ENCODE measurements at places on chromosomes 6 and 20. TPM values are rescaled to one million over a fixed set of nuclear protein-coding genes. Genes with fewer than 3 reads are reported as not detected.

The WFDC2 gene
- not detected for polyA plus RNA-seq

GRCh38 chr6:156336089-156336488 lies 441.1 kb upstream of the ARID1B start:
- no peaks in the 10 kb centered on the region for H3K27me3 ChIP-seq
- no peak for DNase-seq
- H3K36me3 ChIP-seq, result no peaks in the 10 kb centered on the region
- H3K27ac ChIP-seq, result no peak overlapping the region
- H3K4me1 ChIP-seq, result no peaks in the 10 kb centered on the region

- H3K27me3 ChIP-seq, result no peaks in the 10 kb centered on the region
- H3K27ac ChIP-seq, result no peak overlapping the region
- no peak for DNase-seq
- no peak overlapping the region for H3K4me3 ChIP-seq
- no peaks in the 10 kb centered on the region for H3K36me3 ChIP-seq
Measured at GRCh38 chr6:74946961-74947360, 258.9 kb downstream of the COL12A1 start.

- H3K4me1 ChIP-seq, result no peaks in the 10 kb centered on the region
- H3K36me3 ChIP-seq, result no peaks in the 10 kb centered on the region
- peak overlapping the region; percentile 53 for H3K27ac ChIP-seq
- H3K4me3 ChIP-seq, result no peak overlapping the region
- no peaks in the 10 kb centered on the region for H3K27me3 ChIP-seq
Measured at GRCh38 chr6:5701174-5701573, 305.6 kb downstream of the NRN1 start.

DNA sequence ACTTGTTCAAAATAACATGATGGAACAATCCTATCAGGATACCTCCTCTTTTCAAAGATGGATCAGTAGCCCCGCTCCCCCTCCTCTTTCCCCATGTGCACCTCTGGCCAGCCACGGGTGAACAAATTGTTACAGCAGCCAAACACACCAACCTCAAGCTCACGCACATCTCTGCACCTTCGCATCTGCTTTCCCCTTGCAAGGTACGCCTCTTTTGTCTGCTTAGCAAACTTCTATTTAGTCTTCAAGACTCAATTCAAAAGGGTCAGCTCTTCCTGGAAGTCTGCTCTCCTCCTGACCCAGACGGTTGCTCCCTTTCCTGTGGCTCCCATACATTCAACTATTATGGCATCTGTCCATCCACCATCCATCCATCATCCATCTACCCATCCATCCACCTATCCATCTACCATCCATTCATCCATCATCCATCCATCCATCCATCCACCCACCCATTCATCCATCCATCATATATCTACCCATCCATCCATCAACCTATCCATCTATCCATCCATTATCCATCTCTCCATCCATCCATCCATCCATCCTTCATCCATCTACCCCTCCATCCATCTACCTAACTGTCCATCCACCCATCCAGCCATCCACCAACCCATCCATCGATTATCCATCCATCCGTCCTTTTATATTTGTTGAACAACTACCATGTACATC lies 36.3 kb upstream of the CDH22 start:
- H3K36me3 ChIP-seq, result peaks cover 2% of the 10 kb centered on the region
- no peak overlapping the region for H3K27ac ChIP-seq
- no peak overlapping the region for H3K4me3 ChIP-seq
- no peak for DNase-seq
- peaks cover 7% of the 10 kb centered on the region for H3K27me3 ChIP-seq

DNA sequence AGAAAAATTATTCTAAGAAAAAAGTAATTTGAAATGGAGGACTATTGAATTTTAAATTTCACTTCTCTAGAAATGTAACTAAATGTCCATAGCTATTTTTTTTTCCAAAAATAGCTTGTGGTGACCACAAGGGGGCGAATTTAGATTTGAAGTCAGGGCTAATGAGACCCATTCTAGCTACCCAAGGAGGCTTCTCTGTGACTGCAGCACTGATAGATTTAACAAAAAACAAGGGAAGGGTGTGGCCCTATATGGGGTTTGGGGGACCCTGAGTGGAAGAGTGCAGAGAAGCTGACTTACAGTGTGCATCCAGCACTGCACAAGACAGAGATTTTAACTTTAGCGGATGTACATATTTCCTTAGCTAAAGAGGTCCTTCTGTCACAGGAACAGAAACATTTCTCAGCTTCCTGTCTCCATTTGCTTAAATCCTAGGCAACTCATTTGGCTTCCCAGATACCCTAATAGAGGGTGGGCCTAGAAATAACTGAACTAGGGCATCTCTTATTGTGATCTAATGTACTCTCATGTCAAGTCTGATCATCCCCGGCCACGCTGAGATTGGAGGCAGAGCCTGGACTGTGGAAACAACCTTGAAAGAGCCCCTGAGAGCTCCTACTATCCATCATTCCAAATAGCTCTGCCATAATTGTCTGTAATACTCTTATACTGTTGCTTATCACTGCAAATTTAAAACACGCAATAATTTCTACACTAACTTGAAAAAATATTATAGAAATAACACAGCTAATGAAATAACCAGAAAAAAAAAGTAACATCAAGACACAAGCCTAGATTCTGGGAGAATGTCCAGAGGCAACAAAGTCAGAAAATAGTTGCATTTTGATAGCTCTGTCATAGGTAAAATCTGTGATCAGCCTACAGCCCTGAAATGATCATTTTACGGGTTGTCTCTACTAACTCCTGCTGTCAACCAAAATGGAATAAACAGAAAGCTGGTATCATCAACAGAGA lies 93.6 kb downstream of the SNAP91 start:
- DNase-seq, result no peak
- H3K27ac ChIP-seq, result no peak overlapping the region
- no peak overlapping the region for H3K4me3 ChIP-seq
- H3K27me3 ChIP-seq, result no peaks in the 10 kb centered on the region
- no peaks in the 10 kb centered on the region for H3K4me1 ChIP-seq

DNA sequence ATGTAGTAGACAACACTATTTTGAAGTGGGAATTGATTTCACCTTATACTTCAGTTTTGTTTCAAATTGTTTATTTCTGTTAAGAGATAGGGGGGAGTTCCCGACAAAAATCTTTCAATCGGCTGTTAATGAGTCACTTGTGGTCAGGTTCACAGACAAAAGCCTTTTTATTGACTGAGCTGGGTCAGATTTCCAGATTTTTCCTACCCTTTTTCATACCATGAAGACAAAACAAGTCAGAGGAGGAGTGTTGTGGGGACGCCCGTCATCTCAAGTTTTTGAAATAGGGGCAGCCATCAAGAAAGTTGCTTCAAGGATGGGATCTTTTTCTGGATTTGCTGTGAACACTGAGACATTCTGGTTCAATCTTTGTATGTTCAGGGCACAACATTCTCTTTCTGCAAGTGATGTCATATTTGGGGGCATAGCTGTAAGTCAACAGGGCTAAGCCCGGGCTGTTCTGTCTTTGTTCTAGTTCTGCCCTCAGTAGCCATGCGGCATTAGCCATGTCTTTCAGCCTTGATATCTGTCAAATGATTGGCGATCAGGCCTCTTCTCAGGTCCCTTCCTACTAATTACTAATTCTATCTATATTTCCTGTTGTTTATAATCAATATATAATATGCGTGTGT lies 496.0 kb upstream of the MARCKS start:
- no peak overlapping the region for H3K4me3 ChIP-seq
- DNase-seq, result no peak
- no peaks in the 10 kb centered on the region for H3K27me3 ChIP-seq
- H3K27ac ChIP-seq, result no peak overlapping the region
- H3K36me3 ChIP-seq, result no peaks in the 10 kb centered on the region
- peaks cover 4% of the 10 kb centered on the region for H3K4me1 ChIP-seq

GRCh38 chr6:130037207-130037811 lies 18.9 kb downstream of the L3MBTL3 start:
- H3K4me1 ChIP-seq, result no peaks in the 10 kb centered on the region
- no peak for DNase-seq
- no peaks in the 10 kb centered on the region for H3K36me3 ChIP-seq
- no peak overlapping the region for H3K27ac ChIP-seq
- no peak overlapping the region for H3K4me3 ChIP-seq

DNA sequence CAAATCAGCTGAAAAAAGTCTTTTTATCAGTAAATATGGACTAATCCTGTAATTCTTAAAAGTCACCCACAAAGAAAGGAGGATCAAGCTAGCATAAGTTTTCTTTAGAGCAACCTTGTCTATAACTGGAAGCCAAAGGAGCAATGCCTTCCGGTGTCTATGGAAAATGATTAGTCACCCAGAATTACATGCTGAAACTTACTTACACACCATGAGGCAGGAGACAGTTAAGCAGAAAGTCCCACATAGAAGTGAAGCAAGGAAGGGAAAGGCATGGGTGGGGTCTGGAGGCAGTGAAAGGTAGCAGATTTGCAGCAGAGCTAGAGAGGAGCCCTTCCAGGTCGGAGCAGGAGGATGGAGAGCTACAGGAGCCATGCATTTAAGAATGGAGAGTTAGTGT lies 153.7 kb upstream of the RIPOR2 start:
- no peak overlapping the region for H3K4me3 ChIP-seq
- H3K4me1 ChIP-seq, result peaks cover 22% of the 10 kb centered on the region
- peak overlapping the region; percentile 73 for H3K27ac ChIP-seq
- no peak for DNase-seq
